HFF-Myc (cell line): ENCODE measurements at places on chromosomes 12 and 14.

DNA sequence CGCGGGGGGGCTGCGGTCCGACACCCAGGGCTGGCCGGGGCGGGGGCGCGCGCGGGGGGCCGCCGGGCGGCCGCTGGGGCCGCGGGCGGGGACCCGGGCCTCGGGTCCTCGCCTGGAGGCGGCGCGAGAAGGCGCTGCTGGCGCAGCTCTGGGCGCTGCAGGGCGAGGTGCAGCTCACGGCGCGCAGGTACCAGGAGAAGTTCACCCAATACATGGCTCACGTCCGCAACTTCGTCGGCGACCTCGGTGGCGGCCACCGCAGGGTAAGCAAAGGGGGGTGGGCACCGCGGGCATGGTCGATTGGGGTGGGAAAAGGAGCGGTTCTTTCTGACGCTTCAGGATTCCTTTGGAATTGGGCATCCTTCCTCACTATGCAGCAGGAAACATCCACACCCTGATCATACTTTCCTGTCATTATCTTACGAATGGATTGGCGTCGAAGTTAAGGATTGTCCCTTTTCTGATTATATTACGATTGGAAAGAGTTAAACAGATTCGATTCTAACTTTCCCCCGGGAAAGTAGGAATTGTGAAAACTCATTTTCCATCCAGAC is 798 bp downstream of the PDZRN4 start:
- no peak for DNase-seq

GRCh38 chr12:30911207-30911606 is 15.3 kb upstream of the TSPAN11 start:
- no peak for DNase-seq

DNA sequence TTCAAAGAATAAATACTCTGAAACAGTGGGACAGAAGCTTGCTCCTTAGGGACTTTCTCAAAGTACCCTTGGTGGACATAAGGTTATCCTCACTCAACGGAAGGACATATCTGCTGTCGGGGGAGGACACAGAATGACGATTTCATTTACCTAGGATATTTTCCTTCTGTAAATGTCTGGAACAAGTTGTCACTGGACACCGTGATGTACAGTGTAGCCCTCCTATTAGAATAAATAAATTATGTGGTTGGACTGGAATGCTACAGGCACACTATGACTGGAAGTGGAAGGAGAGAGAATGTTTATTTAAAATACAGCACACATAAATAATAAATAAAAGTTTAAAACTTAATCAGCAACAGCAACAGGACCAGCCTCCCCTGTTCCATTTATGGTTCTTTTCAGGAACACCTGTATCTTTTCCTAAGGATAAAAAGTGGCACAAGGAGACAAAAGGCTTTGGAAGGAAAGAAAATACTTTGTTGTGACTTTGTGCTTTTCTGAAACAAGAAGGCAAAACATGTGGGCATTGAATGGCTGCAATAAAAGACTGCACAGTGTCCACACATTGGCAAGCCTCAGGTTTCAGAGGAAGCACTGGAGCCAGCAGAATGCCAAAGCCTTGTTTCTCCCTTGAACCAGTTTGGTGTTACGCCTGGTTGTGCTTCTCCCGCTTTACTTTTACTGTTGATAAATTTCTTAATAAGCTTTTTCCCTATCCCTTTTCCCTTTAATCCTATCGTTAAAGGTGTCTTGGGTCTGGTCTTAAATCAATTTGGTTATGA is 36.8 kb downstream of the FGD4 start:
- DNase-seq = no peak

DNA sequence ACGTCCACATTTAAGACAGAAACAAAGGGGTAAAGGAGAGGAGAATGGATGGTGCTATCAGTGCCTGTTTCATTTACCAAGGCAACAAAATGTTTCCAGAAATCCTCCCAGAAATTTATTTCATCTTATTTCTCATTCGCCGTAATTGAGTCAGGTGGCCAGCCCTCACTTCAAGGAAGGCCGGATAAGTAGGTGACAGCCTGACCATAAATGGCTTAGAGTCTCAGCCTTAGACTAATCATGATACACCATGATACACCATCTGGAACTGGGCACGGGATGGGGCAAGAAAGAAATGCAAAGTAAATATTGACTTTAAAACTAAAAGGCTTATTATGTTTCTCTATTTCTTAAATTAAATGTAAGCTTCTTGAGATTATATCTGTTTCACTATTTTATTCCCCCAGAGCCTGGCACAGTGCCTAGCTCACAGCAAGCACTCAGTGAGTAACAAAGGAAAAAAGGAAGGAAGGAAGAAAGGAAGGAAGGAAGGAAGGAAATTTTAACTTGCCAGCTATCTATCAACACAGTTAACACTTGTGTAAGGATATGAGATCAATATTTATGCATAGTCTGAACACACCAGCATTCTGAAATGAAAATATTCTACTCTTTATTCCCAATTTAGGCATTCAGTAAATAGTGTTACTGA is 106.1 kb upstream of the FSCB start:
- DNase-seq = no peak

DNA sequence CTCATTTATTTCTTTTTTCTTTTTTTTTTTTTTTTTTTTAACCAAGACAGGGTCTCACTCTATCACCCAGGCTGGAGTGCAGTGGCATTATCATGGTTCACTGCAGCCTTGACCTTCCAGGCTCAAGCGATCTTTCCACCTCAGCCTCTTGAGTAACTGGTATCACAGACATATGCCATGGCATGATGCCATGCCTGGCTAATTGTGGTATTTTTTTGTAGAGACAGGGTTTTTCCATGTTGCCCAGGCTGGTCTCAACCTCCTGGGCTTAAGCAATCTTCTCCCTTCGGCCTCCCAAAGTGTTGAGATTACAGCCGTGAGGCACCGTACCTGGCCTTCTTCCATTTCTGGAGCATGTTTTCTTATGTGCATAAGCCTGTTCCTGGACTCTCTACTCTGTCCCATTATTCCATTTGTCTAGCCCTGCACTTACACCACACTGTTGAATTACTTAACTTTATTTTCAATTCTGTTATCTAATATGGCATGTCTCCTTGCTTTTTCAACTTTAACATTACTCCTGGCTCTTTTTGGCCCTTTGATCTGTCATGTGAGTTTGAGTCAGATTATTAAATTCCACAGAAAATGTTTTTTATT is 47.9 kb upstream of the PTGDR start:
- no peak for DNase-seq

DNA sequence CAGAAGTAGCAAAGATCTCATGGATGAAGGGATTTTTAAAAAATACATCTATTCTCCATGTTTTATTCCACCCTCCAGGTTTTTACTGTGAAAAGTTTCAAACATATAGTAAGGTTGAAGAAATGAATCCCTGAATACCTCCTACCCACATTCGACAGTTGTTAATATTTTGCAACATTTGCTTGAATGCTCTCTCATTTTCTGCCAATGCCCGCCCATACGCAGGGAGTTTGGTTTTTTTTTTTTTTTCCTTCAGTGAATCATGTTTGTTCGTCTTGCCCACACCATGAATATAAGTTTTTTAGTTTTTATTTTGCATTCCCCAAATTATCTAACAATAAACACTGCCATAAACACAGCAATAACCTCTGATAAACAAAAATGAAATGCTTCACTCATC is 82.9 kb downstream of the MAP1LC3B2 start:
- DNase-seq = no peak

DNA sequence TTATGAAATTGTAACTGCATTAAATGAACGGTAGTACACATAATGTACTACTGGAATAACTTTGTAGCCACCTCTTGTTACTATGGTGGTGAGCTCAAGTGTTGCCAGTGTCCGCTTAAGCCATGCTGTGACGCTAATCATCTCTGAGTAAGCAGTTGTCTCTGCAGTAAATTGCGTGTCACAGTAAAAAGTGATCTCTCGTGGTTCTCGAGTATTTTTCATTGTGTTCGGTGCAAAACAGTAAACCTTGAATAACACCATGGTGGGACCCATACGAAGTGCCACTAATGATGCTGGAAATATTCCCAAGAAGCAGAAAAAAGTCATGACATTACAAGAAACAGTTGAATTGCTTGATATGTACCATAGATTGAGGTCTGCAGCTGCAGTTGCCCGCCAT is 524.8 kb downstream of the SOX5 start:
- no peak for DNase-seq

DNA sequence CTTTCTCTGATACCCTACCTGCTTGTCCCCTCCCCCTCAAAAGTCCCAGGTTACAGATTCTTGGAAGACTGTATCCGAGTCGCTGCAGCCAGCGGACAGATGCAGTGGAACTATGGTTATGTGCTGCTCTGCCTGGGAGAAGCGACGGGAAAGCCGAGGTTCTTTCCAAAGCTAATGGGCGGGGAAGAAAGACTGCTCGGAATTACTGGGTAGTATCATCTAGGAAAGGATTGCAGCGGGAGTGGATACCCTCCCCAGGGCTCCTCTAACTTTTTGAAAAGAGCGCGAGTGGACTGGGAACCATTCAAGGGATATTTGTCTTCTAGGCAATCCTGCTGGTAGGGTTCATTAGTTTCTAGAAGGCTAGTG is 1.4 kb downstream of the PTHLH start:
- DNase-seq = no peak

DNA sequence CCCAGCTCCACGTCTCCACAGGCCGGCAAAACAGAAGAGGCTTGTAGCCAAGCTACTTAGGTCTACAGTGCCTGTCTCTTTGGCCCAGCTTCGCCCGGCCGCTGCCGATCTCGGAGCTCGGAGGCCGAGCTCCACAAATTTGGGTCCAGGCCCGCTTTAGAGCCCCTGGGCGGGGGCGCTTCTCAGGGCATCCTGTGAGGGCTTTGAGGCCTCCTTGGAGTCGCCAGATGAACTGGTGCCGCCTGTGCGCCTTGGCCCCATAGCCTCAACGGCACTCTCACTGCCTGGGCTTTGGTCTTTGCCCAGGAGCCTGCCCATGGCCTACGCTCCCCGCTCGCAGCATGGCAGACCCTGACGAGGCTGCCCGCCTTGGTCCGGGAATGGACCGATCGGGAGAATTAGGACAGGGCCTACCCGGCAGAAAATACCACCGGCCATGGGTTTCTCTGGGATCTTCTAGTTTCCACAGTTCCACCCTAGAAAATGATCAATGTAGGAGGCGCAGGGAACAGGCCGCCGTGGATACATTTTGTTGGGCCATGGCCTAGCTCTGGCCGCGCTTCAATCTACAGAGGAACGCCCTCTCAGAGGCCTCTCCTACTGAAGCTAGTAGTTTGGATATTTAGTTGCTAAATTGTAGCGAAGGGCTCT is 953 bp upstream of the NKX2-8 start:
- DNase-seq = no peak

GRCh38 chr12:11650286-11651281 is 1.1 kb downstream of the ETV6 start:
- DNase-seq = no peak

DNA sequence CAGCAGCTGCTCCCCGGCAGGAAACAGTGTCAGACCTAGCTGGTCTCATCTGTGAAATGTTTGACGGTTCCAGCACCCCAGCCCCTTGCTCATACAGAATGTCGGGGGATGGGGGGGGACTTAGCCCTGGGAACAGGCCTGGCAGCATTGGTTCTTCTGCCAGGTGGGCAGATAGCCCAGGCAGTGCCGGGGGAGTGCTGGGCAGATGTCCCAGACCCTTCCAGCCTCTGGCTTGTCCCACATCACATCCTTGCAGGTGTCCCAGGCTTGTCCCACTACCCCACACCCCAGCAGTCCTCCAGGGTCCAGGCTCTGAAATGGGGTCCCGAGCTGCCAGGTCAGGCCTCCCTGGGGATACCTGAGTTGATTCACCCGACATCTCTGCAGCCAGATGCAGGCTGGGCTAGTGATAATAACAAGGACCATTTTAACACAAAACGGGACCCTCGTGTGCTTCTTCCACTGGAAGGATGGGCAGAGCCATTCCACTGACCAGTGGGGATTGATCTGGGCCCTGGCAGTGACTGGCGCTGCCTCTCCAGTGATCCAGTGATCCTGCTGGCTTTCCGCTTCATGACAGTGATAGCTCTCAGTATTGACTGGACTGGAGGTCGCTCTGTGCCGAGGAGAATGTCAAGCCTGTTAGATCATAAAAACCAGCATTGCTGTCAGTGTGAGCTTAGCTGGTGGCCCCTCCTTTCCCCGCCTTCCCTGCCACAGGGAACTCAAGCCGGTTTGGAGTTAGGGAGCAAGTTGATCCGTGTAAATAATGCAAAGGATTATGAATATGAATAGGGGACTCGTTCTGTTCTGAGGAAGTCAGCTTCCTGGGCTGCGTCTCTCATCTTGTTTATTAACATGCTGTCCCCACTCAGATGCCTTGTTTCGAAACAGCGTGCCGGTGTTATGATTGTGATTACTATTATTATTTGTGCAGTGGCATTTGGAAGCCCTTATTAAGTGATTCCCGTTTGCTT is 180.6 kb downstream of the AACS start:
- no peak for DNase-seq

- DNase-seq = no peak
Observed at GRCh38 chr12:116226026-116226425, 51.5 kb downstream of the MED13L start.

- DNase-seq = no peak
Observed at GRCh38 chr12:54195737-54196347, 7.1 kb upstream of the SMUG1 start.

GRCh38 chr12:126974779-126975178 is 1292.2 kb upstream of the TMEM132C start:
- DNase-seq = no peak

DNA sequence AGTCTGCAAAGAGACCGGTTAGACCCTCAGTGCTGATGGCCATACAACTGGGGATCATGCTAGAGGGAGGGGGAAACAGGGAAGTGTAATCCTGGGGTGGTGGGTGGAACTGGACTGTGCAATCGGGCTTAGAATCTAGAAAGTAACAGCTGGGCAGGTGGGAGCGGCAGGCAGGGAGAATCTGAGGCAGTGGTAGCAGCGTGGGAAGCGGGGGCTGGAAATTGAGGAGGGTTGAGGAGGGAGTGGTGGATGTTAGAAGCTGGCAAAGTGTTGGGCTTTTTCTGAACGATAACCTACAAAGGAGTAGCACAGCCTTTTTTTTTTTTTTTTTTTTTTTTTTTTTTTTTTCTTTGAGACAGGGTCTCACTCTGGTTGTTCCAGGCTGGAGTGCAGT is 3.1 kb upstream of the IGFBP6 start:
- DNase-seq = no peak

DNA sequence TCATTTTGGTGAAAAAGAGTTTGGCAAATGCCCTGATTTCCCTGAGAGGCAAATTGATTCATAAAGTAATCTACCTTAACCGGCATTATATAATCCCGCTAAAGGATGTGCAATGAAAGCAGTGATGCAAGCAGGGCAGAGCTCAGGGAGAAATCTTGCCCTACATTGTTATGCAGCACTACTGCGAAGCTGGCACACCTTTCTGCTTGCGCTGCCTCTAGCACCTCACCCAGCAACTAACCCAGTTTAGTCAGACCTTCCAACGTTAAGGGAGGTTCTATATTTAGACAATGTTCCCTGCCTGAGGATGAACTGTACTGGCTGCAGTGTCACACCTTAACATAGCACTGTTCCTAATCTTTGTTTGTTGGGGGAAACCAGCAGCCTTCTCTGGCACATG is 60.8 kb upstream of the CCDC196 start:
- no peak for DNase-seq

GRCh38 chr12:26276709-26277108 is 81.3 kb downstream of the SSPN start:
- no peak for DNase-seq

GRCh38 chr14:35405304-35405996 is 901 bp upstream of the NFKBIA start:
- no peak for DNase-seq
